ENCODE measurements at places on chromosomes 11 and 22. TPM values are rescaled to one million over a fixed set of nuclear protein-coding genes. Genes with fewer than 3 reads are reported as not detected.
A peak's percentile ranks its signal among the peaks of the same experiment; 100 is the strongest.

- no peak overlapping the region for H3K27ac ChIP-seq
- peaks cover 22% of the 10 kb centered on the region for H3K4me1 ChIP-seq
- DNase-seq = no peak
- H3K27me3 ChIP-seq = no peaks in the 10 kb centered on the region
- no peaks in the 10 kb centered on the region for H3K36me3 ChIP-seq
These were observed 1.5 kb downstream of the LTBP3 start for GRCh38 chr11:65556470-65557279.

DNA sequence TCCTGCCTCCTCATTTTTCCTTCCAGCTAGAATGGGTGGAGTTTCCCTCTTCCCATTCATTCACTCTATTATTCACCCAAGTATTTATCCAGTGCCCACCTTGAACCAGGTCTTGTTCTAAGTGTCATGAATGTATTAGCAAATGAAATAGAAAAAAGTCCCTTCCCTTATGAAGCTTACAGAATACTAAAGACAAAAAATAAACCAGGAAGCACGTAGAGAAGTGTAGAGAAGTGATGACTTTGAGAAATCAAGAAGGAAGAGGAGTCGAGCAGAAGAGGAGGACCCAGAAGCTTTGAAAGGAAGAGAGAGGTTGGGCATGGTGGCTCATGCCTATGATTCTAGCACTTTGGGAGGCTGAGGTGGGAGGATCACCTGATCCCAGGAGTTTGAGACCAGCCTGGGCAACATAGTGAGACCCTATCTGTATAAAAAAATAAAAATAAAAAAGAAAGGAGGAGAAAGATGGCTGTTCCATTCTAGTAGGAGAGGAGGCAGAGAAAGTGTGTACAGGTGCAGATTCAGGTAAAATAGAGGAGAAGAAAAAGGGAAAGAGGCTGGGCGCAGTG lies 17.1 kb upstream of the SYVN1 start:
- H3K27ac ChIP-seq = no peak overlapping the region
- H3K4me3 ChIP-seq = no peak overlapping the region
- no peaks in the 10 kb centered on the region for H3K27me3 ChIP-seq
- no peaks in the 10 kb centered on the region for H3K36me3 ChIP-seq

INS gene
- total RNA-seq = not detected

- H3K4me3 ChIP-seq = no peak overlapping the region
- no peaks in the 10 kb centered on the region for H3K4me1 ChIP-seq
- H3K36me3 ChIP-seq = no peaks in the 10 kb centered on the region
These were observed 216.2 kb upstream of the ARHGAP20 start for GRCh38 chr11:110928391-110928790.

MS4A8 gene
- total RNA-seq = not detected

AP5B1 gene
- 19.8 TPM for total RNA-seq

DNA sequence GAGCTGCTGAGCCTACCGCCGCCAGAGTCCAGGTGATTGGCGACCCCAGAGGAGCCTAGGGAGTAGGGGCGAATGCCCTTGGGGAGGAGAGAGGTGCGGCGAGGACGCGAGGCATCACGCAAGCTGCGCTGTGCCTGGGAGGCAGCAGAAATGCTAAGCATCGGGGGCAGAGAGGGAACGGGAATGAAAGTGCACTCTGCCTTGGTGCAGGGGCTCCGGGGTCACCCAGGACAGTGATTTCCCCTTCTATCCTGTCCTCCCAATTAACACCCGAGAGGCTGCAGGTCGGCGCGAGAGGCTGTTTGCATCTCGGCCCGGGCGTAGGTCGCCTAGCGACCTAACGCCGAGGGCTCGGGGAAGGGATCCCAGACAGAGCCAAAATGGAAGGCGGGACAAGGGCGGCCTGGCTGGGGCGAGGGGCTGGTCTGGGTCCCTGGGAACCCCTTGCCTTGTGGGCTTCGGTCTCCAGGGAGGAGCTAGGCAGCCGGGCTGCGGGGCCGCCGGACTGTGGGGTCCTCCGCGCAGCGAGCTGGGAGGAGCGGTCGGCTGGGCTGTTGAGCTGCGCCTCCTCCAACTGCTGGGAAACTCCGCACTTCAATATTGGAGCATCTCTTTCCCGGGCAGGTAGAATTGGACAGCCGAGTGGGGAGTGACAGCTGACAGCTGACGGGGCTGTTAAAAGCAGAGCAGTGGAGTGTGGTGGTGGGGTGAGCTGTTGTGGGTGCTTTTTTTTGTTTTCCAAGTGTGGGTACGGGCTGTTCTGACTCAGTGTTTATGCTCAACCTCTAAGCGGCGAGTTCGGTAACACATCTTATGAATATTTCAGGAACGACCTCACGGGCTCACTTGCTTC lies 657 bp downstream of the ELMOD1 start:
- H3K4me1 ChIP-seq = peaks cover 19% of the 10 kb centered on the region
- H3K4me3 ChIP-seq = peak overlapping the region; percentile 75
- H3K36me3 ChIP-seq = no peaks in the 10 kb centered on the region
- no peak overlapping the region for H3K27ac ChIP-seq

IGLL1 gene
- 171 TPM for total RNA-seq

- H3K4me1 ChIP-seq = no peaks in the 10 kb centered on the region
- H3K4me3 ChIP-seq = no peak overlapping the region
- no peaks in the 10 kb centered on the region for H3K36me3 ChIP-seq
- DNase-seq = no peak
- H3K27me3 ChIP-seq = no peaks in the 10 kb centered on the region
These were observed 19.4 kb upstream of the P2RY2 start for GRCh38 chr11:73198677-73199076.
